ENCODE measurements at places on chromosomes 16 and 17.

GRCh38 chr17:29954405-29954804 lies 13.0 kb downstream of the EFCAB5 start:
- no peak for DNase-seq

DNA sequence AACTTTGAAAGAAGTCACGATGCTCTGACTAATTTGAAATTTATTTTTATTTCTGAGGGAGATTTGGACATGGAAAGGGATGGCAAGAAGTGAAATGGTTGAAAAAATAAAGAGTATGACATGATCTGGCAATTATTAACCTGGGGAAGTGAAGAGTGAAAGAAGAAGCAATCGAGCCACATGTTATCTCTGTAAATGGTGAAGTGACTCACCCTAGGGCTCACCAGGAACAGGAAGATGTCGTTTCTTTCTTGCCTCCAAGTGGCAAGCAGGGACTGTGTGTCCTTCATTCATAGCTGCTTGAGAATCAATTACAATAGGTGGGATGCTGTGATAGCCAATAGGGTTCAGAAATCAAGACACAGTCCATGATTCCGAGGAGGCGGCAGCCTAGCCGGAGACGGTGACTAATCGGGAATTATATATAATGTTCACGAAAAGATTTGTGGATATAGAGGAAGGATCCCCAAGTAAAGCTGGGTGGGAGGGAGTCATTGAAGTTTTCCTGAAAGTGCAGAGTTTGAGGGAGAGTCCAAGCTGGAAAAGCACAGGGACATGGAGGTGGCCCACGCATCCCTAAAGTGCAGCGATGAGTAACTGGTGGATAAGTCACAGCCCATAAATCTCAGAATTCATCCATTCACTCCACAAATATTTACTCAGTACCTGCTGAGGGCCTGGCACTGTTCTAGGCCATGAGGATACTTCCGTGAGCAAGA lies 18.2 kb upstream of the KRT20 start:
- peak; percentile 58 for DNase-seq

DNA sequence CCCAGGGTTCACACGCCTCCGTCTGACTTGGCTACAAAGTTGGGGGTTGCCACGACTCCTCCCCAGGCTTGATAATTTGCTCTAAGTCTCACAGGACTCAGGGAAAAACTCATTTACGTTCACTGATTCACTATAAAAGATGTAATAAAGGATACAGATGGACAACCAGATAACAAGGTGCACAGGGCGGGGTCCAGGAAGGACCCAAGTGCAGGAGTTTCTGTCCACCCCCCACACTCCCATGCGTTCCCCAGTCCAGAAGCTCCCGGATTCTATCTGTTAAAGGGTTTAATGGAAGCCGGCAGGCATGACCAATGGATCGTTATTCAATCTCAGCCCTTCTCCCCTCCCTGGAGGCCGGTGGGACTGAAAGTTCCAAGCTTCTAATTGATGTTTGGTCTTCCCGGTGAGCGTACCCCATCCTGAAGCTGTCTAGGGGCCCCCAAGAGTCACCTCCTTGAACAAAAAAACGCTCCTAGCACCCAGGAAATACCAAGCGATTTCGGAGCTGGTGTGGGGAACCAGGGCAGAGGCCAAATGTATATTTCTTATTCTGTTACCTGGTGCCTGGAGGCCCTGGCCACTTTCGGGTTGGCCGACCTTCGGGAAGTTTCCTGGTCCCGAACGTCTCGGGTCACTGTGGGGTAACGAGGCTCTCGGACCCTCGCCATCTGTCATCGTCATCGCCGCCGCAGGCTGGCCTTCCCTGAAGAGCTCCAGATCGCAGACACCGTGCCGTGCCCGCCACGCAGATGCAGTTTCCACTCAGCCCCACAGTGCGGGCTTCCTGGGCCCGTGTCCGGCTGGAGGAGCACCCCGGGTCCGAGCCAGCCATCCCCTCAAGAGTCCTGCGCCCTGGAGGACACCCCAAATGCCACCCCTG lies 13.5 kb upstream of the METRNL start:
- DNase-seq = no peak

- DNase-seq = no peak
Observed at GRCh38 chr16:79668502-79668901, 68.0 kb upstream of the MAF start.

GRCh38 chr16:54191592-54191991 lies 95.0 kb downstream of the IRX3 start:
- DNase-seq = no peak

GRCh38 chr16:67040906-67041305 lies 12.0 kb downstream of the CBFB start:
- DNase-seq = no peak

DNA sequence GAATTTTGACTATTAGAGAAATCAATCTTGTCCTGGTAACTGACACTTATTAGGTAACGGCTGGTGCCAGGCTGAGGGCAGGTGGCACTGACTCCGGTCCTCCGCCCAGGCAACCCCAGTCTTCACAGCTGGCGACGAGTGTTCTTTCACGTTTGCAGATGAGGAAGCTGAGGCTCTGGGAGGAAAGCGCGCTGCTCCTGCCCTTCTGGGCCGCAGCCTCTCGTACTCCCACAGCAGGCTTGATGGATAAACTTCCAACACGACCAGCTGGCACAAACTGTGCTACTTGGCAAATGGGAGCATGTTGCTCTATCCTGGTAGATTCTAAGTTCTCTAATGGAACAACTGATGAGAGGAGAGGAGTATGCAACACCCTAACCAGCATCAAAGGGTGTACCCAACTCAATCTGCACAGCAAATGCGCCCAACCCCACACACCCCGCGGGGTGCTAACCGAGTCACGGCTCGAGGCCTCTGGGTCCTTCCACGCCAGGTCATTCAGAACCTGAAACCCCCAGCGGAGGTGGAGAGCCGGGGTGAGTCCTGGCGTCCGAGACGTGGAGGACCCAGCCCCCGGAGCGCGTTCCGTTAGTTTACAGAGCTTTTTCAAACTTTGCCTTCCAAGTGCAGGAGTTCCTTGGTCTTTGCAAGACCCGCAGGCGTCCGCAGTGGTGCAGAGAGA lies 477 bp upstream of the SLC47A1 start:
- DNase-seq = no peak

DNA sequence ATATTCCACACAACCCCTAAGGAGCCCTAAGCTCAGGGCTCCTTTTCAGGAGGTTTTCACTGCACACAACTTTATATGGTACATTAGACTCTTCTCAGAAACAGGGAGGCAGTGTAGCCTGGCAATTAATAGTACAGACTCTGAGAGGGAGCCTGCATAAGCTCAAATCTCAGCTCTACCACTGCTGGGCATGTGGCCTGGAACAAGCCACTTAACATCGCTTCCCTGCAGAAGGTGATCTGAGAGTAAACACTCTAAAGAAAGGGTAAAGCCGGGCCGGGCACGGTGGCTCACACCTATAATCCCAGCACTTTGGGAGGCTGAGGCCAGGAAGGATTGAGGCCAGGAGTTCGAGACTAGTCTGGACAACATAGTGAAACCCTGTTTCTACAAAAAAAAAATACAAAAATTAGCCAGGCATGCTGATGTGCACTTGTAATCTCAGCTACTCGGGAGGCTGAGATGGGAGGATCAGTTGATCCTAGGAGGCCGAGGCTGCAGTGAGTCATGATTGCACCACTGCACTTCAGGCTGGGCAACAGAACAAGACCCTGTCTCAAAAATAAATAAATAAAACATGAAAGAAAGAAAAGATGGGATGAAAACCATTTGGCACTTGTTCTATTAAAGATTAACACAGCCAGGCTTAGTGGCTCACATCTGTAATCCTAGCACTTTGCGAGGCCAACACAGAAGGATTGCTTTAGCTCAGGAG lies 70.7 kb upstream of the DNAJA2 start:
- no peak for DNase-seq

GRCh38 chr17:40303708-40304551 lies 5.0 kb upstream of the RARA start:
- DNase-seq = no peak

DNA sequence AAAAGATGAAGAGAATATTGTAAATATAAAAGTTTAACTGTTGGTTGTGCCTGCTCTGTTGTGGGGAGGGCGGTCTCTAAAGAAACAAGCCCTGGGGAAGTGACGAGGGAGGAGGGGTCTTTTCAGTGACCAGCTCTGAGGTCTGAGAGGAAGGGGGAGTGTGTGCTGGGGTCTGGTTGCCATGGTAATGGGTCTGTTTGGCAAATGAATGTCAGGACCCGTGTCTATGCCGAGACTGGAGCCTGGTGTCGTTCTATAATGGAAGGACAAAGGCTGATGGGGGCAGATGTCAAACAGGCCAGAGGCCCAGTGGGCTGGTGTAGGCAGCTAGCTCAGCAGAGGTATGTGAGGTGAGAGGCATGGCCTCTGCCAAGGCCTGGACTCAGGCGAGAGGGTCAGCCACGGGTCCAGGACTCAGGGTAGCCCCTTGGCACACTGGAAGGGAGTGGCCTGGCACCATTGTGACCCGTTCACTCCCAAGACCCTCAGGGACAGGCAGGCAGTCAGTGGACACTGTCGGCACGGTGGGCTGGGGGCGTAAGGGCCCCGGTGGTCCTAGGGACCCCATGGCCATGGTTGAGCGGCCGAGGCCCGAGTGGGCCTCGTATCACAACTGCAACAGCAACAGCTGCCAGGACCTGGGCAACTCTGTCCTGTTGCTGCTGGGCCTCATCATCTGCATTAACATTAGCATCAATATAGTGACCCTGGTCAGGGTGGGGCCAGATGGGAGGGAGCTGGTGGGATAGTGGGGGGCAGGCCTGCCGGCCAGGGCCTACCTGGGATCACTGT lies at the start of gene SPEM1:
TSS of gene SPEM1 (plus strand) at position 506 of the 792 bp plus-strand sequence. CDS start at position 567, 61 bp downstream.
- no peak for DNase-seq

DNA sequence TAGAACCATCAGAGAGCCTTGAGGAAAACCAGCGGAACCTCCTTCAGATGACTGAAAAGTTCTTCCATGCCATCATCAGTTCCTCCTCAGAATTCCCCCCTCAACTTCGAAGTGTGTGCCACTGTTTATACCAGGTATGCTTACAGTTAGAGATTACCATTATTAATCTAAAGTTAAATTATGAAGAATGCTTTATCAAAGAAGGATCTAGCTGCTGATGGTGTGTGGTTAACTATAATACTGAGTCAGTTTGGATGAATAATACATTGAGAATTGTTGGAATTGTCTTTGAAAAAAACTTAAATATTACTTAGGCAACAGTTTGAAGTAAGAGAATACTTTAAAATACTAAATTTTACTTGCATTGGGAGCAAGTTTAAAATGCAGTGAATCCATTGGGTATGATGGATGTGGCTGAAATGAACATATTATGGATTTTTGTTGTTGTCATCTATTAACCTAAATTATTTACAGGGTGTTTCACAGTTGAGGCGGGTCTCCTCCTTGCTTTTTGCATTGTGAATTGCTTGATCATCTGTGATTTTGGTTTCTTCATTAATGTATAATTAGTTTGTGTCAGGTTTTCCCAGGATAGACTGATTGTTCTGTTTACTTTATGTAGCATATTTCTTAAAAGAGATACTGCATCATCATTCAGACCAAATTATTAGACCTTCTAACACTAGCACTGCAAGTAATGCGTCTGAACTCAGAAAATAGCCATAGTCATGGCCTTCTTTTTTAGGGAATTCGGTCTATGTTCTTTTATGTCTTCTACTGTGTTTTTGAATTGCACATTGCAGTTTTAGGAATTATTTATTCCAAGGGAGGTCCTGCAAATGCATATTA lies 47.8 kb downstream of the OMG start:
- DNase-seq = no peak

DNA sequence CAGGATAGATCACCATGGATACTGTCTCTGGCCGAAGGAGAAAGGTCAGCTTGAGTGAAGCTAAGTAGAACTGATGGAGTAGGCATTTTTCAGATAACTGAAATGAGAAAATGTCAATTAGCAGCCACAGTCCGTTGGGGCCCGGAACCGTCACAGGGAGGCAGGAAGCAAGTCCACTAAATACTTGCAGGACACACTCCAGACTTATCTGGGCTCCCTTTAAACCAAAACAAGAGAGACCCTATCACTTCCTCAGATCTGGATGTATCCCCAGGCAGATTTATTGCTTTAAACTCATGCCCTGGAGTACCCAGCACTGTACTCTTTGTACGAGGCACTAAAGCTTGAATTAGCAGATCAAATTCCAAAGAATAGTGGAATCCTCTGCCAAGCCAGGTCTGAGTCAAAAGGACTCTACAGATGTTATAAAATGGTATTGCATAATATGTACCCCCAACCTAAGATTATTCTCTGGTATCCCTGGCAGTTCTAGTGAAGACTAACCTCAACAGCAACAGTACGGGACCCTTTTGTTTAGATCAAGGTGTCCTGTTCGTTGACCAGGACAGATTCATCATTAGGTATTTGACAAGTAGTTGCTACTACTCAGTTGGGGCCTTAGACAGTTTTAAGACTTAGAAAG lies 8.1 kb downstream of the ZP2 start:
- peak; percentile 59 for DNase-seq

- DNase-seq = no peak
Observed at GRCh38 chr16:85789773-85790172, 9.6 kb downstream of the EMC8 start.

GRCh38 chr16:22353191-22353919 lies 21.1 kb downstream of the CDR2 start:
- no peak for DNase-seq

DNA sequence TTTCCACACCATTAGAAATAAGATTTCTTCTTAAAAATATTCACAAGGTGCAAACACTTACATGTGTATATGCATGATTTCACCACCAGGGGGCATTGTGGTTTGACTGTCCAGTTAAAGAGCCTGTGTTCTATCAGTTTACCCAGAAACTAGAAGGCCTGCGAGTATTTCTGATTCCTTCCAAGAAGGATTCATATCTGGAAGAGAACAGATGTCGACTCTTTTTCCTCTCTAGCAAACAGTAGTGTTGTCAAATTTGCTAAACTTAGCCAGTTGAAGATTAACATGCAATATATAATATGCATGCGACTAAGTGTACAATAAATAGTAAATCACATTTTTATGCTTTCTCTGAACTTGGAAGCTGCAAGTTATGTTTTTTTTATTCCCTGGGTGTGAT lies 404.1 kb downstream of the WWOX start:
- DNase-seq = no peak

DNA sequence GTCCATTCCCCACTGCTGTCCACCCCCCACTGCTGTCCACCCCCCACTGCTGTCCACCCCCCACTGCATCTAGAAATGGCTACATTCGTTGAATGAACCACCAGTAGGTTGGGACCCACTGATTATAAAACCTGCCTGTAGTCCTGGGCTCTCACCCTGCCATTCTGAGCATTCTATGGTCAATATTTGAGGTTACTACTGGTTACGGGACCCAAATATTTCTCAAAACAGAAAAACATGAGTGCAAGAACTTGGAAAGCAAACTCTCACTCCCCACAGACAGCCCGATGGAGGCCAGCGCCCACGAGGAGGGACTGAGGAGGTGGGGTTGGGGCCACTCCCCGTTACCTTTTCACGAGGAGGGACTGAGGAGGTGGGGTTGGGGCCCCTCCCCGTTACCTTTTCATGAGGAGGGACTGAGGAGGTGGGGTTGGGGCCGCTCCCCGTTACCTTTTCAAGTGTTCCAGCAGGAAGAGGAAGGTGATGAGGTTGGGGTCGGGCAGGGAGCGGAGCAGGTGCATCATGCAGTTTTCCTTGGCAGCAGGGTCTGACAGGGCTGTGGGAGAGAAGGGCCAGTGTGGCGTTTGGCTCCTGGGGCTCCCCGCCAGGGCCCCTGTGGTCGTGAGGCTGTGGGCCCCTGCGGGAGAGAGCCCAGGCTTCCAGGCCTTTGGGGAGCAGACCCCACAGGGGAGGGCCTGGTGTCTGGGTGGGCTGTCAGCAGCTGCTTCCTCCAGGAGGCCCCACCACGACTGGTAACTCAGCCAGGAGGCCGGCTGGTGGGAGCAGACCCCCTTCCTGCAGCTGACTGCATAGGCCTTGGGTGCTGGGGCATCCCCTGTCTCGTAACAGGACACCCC lies 12.5 kb downstream of the TIMM22 start:
- DNase-seq = no peak

- DNase-seq = peak; percentile 72
Observed at GRCh38 chr17:63477480-63478440, 899 bp downstream of the ACE start.

Data from Peyer's patch (tissue), 4 donors.